NCI-H748 treated with DMSO at 0.1 percent for 48 hours (cell line): ENCODE measurements at places on chromosomes 6 and 20.
A peak's percentile ranks its signal among the peaks of the same experiment; 100 is the strongest.

DNA sequence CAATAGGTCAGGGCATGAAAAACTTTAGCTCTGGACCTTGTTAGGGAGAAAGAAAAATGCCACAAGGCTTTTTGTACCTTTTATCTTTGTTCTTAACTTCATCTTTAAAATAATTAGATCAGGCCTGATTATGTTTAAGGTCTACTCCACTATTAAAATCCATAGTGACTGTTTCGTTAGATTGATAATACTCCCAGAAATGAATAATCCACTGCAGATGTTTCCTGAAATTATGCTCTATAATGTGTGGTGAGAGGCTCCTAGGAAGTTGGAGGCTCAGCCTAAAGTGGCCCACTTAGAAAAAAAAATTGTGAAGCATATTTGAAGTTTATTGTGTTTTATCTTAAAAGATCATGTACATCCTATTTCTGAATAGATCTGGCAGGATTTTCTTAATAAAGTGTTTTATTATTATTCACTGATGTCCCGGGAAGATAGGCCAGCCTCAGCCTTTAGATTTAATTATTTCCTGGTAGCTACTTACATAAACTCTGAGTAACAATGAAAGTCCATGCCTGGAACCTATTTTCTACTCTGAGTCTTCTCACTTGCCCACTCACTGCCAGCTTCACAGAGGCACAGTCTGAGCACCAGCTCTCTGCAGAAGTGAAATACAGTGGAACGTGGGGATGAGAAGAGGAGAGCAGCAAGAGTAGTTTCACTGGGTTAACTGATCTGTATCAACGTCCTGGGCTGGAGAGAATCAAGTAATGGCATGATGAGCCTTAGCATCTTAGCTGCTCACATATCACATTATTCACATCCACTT is 126.8 kb upstream of the TMEM170B start:
- no peak for DNase-seq

- DNase-seq, result peak; percentile 81
These were observed 20.7 kb downstream of the GTPBP2 start for GRCh38 chr6:43608310-43608763.

DNA sequence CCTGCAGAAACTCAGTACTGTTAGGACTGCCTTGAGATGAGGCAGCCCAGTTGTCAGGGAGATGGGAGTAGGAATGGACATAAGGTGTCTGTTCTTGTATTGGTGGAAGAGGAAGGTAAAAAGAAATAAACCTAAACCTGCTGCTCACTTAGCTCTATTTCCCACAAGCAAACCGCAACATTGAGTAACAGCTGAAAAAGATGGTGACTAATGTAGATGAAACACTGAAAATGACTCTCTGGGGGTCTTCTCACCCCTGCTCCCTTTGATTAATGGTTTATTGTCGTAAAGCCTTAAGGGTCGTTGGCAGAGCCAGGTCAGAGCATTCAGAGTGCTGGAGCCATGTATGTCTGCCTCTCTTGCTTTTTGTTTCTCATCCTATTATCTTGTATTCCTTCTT is 87.5 kb downstream of the FOXO3 start:
- DNase-seq, result no peak

- no peak for DNase-seq
These were observed 17.7 kb downstream of the RAB22A start for GRCh38 chr20:58327211-58327610.

DNA sequence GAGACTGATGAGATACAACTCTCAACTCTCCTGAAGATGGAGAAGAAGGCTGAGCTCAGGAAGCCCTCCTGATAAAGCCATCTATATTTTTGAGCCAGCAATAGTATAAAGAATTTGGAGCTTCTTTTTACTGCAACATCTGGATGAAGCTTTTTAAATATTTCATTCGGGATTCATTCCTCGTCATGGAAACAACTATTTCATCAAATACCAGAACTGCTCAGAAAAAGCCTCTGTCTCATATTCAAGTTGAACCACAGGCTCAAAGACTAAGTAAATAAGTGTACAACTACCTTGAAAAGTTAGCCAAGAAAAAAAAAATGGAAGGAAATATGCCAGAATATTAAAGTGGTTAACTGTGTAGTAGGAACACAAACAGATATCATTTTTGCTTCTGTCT is 37.8 kb downstream of the PTPRT start:
- DNase-seq, result no peak

GRCh38 chr6:84278321-84278998 is 51.0 kb upstream of the CEP162 start:
- no peak for DNase-seq

DNA sequence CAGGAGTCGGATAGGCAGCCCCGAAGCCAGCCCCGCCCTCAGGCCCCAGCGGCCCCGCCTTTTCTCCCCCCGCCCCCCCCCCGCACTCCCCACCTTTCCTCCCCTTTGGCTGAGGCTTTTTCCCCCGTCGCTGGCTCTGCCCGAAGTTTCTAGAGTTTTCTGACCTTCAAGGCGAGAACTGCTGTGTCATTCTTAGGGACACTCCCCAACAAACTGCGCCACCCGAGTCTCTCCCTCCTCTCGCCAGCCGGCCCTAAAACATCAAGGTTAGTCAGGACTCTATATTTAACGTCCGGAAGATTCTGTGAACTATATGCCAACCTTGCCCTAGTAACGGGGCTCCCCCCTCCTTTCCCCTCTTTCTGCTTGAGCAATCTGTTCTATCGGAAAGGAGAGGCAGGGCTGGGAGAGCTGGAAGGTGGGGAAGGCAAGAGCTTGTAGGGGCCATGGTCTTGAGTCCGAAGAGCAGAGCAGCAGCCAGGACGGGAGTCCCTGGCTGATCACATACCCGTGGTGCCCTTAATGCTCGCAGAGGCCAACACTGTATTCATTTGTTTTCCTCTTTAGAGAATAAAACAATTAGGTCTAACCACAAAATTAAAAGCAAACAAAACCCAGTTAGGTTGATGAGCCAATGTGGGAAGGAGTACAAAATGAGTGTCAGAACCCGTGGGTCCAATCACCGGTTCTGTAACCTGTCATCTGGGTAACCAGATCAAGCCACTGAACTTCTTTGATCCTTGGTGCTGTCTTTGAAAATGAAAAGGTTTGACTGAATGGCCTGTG is 5.3 kb upstream of the HSPA1B start:
- no peak for DNase-seq

DNA sequence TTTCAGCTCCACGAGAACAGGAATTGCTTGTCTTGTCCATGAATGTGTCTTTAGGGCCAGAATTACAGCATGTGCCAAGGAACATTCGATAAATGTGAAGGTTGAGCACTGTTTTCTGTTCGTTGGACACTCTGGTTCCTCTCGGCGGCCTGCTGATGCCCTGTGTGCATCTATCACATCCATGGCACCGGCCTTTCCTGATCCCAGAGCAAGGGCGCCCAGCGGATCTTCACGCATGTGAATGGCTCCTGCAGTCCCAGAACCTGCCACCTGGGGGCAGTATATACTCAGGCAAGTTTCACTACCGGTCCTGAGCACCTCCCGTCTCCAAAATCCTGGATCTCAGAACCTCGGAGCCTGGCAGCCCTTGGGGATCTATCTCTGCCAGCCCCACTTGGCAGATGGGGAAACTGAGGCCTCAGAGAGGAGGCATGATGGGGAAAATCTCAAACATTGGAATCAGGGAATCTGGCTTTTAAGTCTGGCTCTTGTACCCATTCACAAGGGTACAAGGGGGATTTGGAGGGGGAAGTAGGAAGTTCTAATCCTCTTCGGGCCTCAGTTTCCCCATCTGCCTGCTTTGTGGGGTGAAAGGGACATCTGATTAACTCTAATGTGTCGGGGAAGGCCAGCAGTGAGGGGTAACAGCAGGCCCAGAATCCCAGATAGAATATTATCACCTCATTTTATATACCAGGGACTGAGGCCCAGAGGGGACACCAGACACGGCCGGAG is 4.3 kb upstream of the CEBPB start:
- DNase-seq, result peak; percentile 52

- DNase-seq, result no peak
These were observed 46.2 kb downstream of the RPP40 start for GRCh38 chr6:4957521-4958231.

- no peak for DNase-seq
These were observed 32.7 kb upstream of the PROKR2 start for GRCh38 chr20:5349448-5349847.

- no peak for DNase-seq
These were observed 5.7 kb downstream of the STX16 start for GRCh38 chr20:58656831-58657230.

DNA sequence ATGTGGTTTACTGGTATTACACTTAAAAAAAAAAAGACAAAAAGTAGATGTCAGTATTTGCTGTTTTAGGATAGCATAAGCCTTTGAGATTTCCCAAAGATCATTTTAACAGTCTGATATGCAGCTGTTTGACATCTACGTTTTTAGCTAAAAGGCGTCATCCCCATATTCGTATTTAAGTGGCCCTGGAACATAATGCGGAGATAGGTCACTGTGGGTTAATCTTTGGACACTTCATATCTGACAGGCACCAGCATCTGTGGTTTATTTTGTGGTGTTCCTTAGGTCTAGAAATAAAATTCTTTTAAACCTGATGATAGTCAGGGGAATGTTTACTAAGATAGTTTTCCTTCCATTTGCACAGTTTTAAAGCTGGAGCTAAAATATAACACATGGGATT is 313.7 kb downstream of the SOX4 start:
- no peak for DNase-seq

- DNase-seq, result no peak
These were observed 1092.0 kb upstream of the MAP3K7 start for GRCh38 chr6:91678679-91679446.

DNA sequence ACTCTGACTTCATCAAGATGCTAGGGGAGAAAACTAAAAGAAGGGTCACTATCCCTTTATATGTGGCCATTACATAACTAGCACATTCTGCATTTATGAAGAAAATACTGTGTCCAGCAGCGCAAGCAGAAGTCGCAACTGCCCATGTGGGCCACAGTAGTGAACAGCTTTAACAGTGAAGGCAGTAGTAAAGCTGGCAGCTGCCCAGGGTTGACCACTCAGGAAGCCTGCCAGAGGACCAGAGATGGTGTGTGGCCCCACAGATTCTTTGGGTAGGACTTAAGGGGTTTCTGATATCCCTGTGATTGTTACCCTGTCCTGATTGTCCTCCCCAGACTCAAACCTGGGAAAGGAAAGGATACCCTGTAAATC is 88.3 kb upstream of the NT5E start:
- DNase-seq, result no peak

- no peak for DNase-seq
These were observed 79.5 kb downstream of the SESN1 start for GRCh38 chr6:109015176-109015575.

DNA sequence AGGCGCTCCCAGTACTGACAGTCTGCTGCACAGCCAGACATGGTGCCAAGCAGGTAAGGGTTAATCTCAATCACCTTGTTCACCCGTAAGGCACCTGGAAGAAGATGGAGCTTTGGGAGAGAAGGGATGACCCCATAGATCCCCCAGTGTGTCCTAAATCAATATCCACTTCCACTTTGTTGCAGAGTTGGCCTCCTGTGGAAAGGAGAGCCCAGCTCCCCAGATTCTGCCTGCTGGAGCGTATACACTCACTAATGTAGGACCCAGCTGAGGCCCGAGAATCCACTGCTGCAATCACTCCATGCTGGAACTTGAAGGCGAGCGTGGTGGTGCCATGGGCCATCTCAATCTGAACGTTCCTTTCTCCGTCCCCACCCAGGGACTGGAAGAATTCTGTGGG is 1.2 kb downstream of the PSMB8 start:
- DNase-seq, result no peak

- no peak for DNase-seq
These were observed 6.6 kb downstream of the EZR start for GRCh38 chr6:158812611-158813010.

GRCh38 chr6:16058201-16058928 is 70.5 kb upstream of the MYLIP start:
- no peak for DNase-seq

DNA sequence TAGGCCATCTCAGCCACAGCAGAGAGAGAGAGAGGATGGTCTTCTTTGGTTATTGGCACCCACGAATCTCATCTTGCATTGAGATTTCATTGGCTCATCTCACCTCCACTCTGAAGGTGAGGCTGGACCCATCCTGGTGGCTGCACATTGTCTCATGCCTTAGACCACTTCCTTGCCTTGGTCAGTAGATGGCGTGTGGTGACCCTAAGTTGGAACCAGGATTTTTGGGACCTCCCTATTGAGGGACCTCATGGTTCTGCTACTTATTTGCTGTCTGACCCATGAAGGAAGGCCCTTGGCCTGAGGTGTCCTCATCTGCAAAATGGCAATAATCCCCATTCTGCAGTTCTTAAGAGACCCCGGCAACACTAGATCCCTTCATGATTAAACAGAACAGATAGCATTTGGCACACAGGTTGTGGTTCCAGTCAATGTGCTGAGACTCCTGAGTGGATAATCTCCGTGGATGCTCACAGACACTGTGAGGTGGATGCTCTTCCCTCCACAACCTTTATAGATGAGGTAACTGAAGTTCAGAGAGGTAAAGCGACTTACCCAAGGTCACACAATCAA is 21.5 kb upstream of the AAR2 start:
- DNase-seq, result peak; percentile 6

DNA sequence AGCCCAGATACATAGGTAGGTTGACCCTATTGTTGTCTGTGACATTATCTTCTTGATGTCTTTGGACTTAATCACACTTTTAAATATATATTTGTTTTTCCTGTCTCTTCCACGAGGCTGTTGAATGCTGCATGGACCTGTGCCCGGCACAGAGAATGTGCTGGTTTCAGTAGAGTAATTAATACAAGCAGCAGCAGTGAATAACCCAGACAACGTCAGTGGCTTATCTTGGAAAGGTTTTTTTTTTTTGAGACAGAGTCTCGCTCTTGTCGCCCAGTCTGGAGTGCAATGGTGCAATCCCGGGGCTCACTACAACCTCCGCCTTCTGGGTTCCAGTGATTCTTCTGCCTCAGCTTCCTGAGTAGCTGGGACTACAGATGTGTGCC is 108.2 kb downstream of the CDH26 start:
- DNase-seq, result no peak

DNA sequence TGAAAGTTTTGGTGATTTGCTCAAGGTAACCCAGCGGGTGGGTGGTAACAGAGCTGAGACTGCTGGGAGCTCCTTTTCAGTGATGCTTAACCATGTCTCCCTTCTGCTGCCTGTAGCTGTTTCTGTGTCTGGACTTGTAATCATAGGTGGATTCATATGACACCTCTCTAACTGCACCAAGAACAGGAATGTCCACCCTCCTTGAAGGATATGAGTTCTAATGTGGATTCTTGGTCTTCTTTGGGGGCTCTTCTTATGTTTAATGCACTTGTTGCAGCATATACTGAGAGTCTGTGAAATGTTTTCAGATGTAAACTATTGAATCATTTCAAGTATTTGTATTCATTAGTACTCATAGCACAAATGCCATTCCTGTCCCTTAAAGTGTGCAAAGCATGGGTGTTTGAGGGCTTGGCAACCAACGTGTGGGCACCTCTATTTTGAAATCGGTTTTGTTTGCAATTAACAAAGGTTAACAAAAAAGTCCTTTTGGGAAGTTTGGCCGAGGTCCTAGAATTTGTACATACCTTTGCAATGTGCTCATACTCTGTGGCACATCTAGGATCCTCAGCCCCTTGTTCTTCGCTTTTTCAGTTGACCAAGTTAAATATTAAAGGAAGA is 138.0 kb downstream of the SOX4 start:
- no peak for DNase-seq
